Tibial artery (tissue), 4 donors: ENCODE measurements at places on chromosomes 4 and X.

DNA sequence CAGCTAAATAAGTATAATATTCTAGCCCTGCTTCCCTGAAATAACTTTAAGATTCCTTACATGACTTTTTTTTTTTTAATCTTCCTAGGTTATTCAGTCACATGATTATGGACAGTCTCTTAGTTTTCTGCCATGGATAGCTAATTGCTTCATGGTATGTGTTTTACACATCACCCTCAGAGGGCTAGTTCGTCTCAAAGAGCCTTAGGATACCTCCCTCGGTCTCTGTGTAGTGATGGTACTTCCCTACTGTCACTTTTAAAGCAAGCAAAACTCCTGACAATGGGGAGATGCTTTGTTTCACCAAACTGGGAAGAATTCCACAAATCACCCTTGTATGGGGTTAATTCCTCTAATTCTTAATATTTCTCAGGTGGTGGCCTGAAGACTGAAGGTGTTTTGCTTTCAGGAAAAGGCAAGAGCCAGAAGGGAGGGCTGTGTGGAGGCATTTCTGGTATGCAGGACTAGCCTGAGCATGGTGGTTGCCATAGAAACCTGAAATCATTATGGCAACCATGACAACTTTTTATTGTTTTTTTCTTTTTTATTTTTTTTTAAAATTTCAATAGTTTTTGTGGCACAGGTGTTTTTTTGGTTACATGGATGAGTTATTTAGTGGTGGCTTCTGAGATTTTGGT, 70.4 kb downstream of the BEX3 start:
- H3K4me3 ChIP-seq, result no peak overlapping the region
- H3K4me1 ChIP-seq, result no peaks in the 10 kb centered on the region
- H3K27ac ChIP-seq, result no peak overlapping the region

- no peaks in the 10 kb centered on the region for H3K27me3 ChIP-seq
- DNase-seq, result no peak
- H3K27ac ChIP-seq, result no peak overlapping the region
- H3K4me3 ChIP-seq, result no peak overlapping the region
These were observed 95.5 kb downstream of the EIF4E start for GRCh38 chr4:98833384-98833783.

GRCh38 chrX:49029876-49030275, 13.3 kb downstream of the TFE3 start:
- DNase-seq, result no peak
- no peak overlapping the region for H3K27ac ChIP-seq
- no peaks in the 10 kb centered on the region for H3K27me3 ChIP-seq
- H3K36me3 ChIP-seq, result peaks cover 50% of the 10 kb centered on the region

GRCh38 chr4:141080668-141081067, 52.6 kb downstream of the RNF150 start:
- H3K27me3 ChIP-seq, result no peaks in the 10 kb centered on the region
- H3K4me1 ChIP-seq, result peaks cover 4% of the 10 kb centered on the region
- no peak overlapping the region for H3K27ac ChIP-seq
- no peak overlapping the region for H3K4me3 ChIP-seq

GRCh38 chr4:114368751-114369150, 229.9 kb upstream of the UGT8 start:
- H3K4me1 ChIP-seq, result peaks cover 25% of the 10 kb centered on the region
- H3K27ac ChIP-seq, result no peak overlapping the region

DNA sequence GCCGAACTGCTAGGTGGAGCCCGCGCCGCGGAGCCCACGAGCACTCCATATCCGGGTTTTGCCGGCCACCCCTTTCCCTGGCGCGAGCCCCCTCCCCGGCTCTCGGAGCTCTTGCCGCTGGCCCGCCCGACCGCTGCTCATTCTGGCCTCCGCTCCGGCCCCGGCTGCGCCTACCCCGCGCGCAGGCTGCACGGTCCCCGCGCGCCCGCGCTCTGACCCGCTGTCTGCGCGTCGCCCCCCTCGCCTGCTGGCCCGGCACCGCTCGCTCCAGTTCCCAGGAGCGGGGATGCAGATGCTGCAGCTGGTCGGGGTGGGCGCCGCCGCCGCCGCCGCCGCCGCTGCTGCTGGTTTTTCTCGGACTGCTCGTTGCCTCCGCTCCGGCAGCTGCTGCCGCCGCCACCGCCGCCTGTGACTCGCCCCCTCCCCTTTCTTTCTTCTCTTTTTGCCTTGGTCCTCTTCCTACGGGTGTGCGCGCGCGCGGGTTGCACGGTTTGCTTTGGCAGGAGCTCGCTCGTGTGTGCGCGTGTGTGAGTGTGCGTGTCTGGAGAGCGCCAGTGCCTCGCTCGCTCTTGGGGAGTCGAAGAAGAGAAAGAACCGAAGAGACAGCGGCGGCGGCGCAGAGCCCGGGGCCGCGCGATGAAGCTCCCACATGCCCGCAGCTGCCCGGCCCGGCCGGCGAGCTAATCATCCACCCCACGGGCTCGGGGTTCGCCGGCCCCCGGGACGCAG, at the start of gene ADGRL3:
TSS of gene ADGRL3 (plus strand) at position 140 of the 729 bp plus-strand sequence.
- H3K4me3 ChIP-seq, result peak within 1 kb of the TSS; percentile 89
- no peaks in the 10 kb centered on the region for H3K27me3 ChIP-seq
- H3K27ac ChIP-seq, result peak within 1 kb of the TSS; percentile 86
- peak; percentile 30 for DNase-seq

GRCh38 chr4:117549524-117549923, 464.1 kb upstream of the TRAM1L1 start:
- no peaks in the 10 kb centered on the region for H3K4me1 ChIP-seq
- H3K36me3 ChIP-seq, result no peaks in the 10 kb centered on the region
- no peak for DNase-seq
- no peak overlapping the region for H3K4me3 ChIP-seq
- H3K27me3 ChIP-seq, result no peaks in the 10 kb centered on the region

DNA sequence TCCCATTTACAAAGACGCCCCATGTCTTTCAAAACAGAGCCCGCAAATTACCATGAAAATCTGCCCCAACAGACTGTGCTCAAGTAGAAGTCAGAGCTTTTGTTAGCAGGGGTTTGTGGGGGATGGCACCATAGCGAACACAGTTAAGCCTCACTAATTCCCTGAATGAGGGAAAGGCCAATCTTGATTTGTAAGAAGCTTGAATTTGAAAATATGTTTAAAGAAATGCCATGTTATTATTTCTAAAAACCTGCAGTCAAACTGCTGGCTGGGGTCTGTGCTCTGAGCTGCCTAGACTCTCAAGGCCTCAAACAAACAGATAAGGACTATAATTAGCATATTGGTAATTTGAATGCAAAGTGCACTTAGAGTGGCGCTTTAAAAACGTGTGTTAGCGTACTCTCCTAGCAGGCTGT, 9.4 kb upstream of the PAK3 start:
- H3K36me3 ChIP-seq, result no peaks in the 10 kb centered on the region
- H3K4me3 ChIP-seq, result no peak overlapping the region
- no peaks in the 10 kb centered on the region for H3K4me1 ChIP-seq
- H3K27ac ChIP-seq, result no peak overlapping the region
- H3K27me3 ChIP-seq, result no peaks in the 10 kb centered on the region
- DNase-seq, result no peak
